ENCODE measurements at places on chromosomes 2 and 18.

DNA sequence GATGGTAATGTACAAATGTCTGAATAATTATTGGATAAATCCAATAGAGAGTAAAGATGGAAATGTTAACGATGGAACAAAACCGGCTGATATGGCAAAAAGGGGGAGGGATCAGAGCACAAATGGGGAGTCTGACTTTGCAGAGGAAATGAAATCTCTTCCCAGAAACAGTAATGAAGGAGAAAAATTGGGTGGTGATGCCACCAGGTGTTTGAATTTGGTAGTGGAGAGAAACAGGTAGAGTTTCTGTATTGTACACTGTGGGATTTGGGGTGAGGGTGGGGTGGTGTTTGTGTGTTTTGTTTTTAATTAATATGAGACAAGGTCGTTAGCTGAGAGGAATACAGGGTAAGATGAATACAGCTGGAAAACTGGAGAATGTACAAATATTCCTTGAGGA lies 20.4 kb upstream of the XDH start:
- DNase-seq, result no peak

DNA sequence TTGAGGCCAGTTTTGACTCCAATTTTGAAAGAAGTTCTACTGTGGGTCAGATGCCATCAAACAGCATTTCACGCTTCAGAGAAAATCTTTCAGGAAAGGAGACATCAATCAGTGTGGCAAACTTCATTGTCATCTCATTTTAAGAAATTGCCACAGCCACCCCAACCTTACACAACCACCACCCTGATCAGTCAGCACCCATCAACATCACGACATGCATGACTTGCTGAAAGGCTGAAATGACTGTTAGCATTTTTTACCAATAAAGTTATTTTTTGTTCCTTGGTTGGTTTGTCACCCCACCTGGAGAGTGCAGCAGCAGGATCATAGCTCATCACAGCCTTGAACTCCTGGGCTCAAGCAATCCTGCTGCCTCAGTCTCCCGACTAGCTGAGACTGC lies 10.4 kb downstream of the DNAJC10 start:
- DNase-seq, result no peak

DNA sequence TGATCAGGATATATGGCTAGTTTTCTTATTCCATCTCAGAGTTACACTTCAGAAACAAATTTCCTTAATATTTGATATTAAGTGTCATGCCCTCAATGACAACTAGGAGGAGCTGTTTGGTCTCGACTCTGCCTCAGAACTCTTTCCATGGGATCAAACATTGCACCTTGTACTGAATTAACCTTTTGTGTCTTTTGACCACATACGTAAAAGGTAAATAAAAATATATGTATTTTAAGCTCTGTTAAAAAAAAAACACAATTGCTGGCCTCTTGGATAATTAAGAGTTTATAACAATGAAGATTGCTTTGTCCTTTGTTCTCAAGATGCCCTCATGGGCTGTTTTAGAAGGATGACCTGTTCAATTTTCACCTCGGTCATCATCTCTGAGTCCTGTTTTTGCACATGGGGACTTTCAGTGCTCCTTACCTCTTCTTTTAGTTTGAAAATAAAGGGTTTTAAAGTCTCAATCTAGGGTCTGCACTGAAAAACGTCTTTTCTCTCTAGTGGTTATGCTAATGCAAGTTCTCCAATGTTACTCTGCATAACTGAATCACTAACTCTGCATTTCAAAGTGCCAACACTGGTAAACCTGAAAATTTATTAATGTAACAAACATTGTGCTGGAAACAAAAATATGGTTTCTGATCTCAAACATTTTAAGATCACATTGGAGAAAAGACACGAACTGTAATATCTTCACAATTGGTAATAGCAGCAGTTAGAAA lies 18.8 kb upstream of the FN1 start:
- DNase-seq, result no peak

- no peak for DNase-seq
These were observed 27.2 kb upstream of the BBS5 start for GRCh38 chr2:169452080-169452479.

- no peak for DNase-seq
These were observed 39.5 kb downstream of the CYP26B1 start for GRCh38 chr2:72108121-72108520.

DNA sequence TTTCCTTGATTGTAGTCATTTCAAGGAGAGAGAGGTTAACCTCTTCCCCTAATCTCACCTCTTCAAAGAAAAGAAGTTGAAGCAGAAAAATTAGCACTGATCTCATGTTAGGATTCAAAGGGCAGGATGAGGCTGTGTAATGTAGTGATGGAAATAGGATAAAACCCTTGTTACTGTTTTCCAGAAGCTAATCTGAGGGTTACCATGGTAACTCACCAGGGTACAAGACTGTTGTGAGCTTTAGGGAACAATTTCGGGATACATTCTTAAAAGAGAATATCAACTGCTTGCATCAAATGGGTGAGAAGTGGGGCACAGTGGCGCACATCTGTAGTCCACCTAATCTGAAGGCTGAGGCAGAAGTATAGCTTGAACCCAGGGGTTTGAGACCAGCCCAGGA lies 64.9 kb upstream of the SLC39A10 start:
- DNase-seq, result no peak

DNA sequence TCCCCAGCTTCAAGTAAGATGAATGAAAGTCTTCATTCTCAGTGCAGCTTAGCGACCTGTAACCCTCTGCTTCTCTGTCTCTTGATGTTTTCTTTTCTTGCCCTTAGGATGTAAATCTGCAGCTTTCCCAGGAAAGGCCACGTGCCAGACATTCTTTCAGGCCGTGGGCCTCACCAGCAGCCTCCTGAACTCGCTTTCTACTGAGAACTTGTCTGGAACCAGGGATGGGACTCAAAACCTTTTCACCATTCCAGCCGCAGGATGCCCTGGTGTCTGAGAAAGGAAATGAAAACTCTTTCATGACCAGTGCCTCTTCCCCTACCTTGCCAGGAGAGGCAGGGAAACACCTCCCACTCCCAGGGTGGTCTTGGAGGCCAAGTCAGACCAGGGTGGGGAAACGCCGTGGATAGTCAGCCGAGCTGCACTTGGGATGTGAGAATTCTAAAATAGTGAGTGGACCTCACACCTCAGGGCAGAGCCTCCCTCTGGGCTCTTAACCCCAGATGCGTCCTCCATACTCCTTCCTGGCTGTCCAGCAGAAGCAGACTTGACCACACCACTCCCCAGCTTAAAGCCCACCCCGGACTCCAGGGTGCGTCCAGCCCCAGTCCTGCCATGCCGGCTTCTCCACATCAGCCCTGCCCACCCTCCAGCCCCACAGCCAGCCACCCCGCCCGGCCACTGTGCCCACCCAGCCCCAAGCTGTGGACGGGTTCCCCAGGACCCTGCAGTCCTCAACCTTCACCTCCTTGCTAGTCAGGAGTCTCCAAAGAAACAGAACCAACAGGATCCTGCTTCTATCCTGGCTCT lies 115.5 kb downstream of the TWIST2 start:
- no peak for DNase-seq

DNA sequence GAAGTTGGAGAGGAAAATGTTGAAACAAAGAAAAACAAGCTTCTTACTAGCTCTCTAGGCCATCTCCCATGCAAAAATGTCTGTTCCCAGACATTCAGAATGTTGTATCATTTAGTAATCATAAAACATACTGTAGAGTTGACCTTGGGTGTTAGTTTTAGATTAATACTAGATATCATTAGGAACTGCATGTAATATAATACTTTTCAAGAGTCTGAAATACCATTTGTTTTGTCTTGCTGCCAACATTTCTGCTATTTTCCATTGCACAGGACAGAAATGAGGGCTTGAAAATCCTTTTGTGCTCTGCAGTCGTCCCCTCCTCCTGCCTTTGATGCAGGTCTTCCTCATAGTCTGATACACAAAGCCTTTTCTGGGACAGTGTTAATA lies 89.5 kb upstream of the RBMS1 start:
- no peak for DNase-seq

DNA sequence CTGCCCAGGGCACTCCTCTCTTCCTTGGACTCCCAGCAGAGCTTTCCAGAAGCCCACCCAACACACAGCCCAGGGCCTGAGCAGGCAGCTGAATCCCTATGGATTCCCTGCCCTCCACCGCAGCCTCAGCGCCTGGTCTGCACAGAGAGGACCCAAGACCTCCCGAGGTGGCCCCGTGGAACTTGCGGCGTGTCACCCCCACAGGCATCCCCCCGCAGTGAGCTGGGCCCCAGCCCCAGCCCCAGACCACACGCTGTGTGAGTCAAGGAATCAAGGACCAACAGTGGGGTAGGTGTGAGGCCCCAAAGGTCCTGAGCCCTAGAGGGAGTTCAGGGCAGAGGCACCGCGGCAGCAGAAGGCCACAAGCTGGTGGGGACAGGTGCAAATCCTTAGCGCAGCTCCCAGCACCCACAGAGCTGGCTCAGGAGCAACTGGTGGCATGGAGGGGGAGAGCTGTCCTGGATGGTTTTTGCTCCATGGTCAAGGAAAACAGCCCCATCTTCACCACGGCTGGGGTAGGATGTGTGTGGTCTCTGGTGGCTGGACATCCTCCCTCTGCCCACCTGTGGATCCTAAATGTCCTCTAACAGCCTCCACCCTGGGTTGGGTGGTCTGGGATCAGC lies 8.5 kb downstream of the HS6ST1 start:
- no peak for DNase-seq
